ENCODE measurements at places on chromosomes 2 and 18. TPM values are rescaled to one million over a fixed set of nuclear protein-coding genes. Genes with fewer than 3 reads are reported as not detected.

The NCKAP5 gene
- 1.7 TPM for total RNA-seq

The SFT2D3 gene
- total RNA-seq, result 1.6 TPM

The HIBCH gene
- 11.8 TPM for total RNA-seq

The FZD7 gene
- 8.0 TPM for total RNA-seq

The PTH2R gene
- total RNA-seq, result not detected

The LIPT1 gene
- total RNA-seq, result 8.0 TPM

The NEU2 gene
- not detected for total RNA-seq

The CROCC2 gene
- total RNA-seq, result 0.12 TPM

The AGXT gene
- total RNA-seq, result not detected

The SLC16A14 gene
- 3.2 TPM for total RNA-seq

The SNTG2 gene
- not detected for total RNA-seq

The EIF2AK3 gene
- 28.7 TPM for total RNA-seq

The CEBPZOS gene
- total RNA-seq, result 3.5 TPM

The OSR1 gene
- 56.5 TPM for total RNA-seq

The CNRIP1 gene
- 14.1 TPM for total RNA-seq

The EMILIN2 gene
- 25.3 TPM for total RNA-seq

The TGFA gene
- 1.7 TPM for total RNA-seq

The SPDYA gene
- total RNA-seq, result 0.53 TPM

The DQX1 gene
- not detected for total RNA-seq

The ACKR3 gene
- total RNA-seq, result 45.9 TPM

The RAMP1 gene
- 1.6 TPM for total RNA-seq

The SCG2 gene
- 36.4 TPM for total RNA-seq

The MYCN gene
- total RNA-seq, result not detected

The TRIM43 gene
- total RNA-seq, result not detected

The G6PC2 gene
- total RNA-seq, result not detected

The AQP12A gene
- total RNA-seq, result not detected

The PLB1 gene
- 0.23 TPM for total RNA-seq

The FAM124B gene
- 0.12 TPM for total RNA-seq

The KCNE4 gene
- 0.38 TPM for total RNA-seq

The TBR1 gene
- total RNA-seq, result not detected

The ADGRF3 gene
- total RNA-seq, result under 0.01 TPM

The ASB18 gene
- not detected for total RNA-seq

The ASPRV1 gene
- 0.12 TPM for total RNA-seq

The ACYP2 gene
- 7.1 TPM for total RNA-seq

The GALR1 gene
- under 0.01 TPM for total RNA-seq

The PRKD3 gene
- total RNA-seq, result 43.0 TPM

The PLEK gene
- not detected for total RNA-seq

The MEX3C gene
- 29.3 TPM for total RNA-seq

The COLEC12 gene
- total RNA-seq, result 49.6 TPM

The TMEM169 gene
- 0.47 TPM for total RNA-seq

The HRH4 gene
- 0.08 TPM for total RNA-seq

The MERTK gene
- total RNA-seq, result 0.90 TPM

The RRM2 gene
- 6.3 TPM for total RNA-seq

The SERPINB13 gene
- total RNA-seq, result not detected

The TCF23 gene
- total RNA-seq, result 0.82 TPM

The POTEC gene
- not detected for total RNA-seq

The GPAT2 gene
- 12.7 TPM for total RNA-seq

The COMMD1 gene
- total RNA-seq, result 20.9 TPM

The CRYBA2 gene
- not detected for total RNA-seq

The HOXD10 gene
- not detected for total RNA-seq

The CAVIN2 gene
- total RNA-seq, result 18.4 TPM

The ICA1L gene
- total RNA-seq, result 4.2 TPM

The PMS1 gene
- 13.0 TPM for total RNA-seq

The SNORC gene
- total RNA-seq, result 0.83 TPM

Data from smooth muscle cell of the coronary artery (primary cell).